H1 (cell line): ENCODE measurements at places on chromosomes 12 and 14.

GRCh38 chr12:100875156-100875555 lies 80.6 kb downstream of the ANO4 start:
- DNase-seq = no peak

- no peak for DNase-seq
Observed at GRCh38 chr14:75941030-75941429, 40.8 kb downstream of the TGFB3 start.

DNA sequence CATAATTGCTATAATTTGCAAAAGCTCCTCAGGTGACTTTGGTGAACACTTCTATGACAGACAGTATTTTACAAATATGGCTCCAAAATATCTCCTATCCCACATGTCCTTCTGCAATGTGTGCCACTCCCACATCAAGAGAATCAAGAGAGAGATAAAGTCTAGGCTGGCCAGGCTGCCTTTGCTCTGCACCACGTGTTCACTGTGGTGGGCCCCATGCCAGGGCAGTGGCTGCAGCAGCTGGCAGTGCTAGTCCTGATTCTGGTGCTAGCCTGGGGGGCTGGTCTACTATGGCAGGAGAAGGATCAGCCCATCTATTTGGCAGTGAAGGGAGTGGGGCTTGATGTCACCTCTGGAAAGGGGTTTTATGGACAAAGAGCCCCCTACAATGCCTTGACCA lies 86.3 kb downstream of the DRAM1 start:
- no peak for DNase-seq

- DNase-seq = no peak
Observed at GRCh38 chr14:92037989-92038388, 1.9 kb downstream of the TRIP11 start.

GRCh38 chr12:1332327-1332726 lies 262.1 kb downstream of the FBXL14 start:
- DNase-seq = no peak

- DNase-seq = no peak
Observed at GRCh38 chr12:122311696-122312095, 45.4 kb upstream of the VPS33A start.

- DNase-seq = no peak
Observed at GRCh38 chr12:99954724-99955123, 30.0 kb downstream of the ANKS1B start.

GRCh38 chr12:120710031-120710804 lies at the start of gene UNC119B:
Gene UNC119B, plus strand, starts transcription at chr12:120710458. Its CDS starts 17 bp downstream, at chr12:120710475.
- DNase-seq = peak; percentile 82
